Activated CD4-positive, alpha-beta memory T cell treated with anti-CD3 and anti-CD28 coated beads for 36 hours (primary cell): ENCODE measurements at places on chromosomes 7 and 10. TPM values are rescaled to one million over a fixed set of nuclear protein-coding genes. Genes with fewer than 3 reads are reported as not detected.

Gene HDAC9
- total RNA-seq, result 1.1 TPM

Gene CALCR
- not detected for total RNA-seq

Gene NYAP1
- total RNA-seq, result 0.17 TPM

Gene CDC14C
- not detected for total RNA-seq

Gene MOGAT3
- not detected for total RNA-seq

Gene MAP3K8
- total RNA-seq, result 36.5 TPM

Gene FOXI2
- not detected for total RNA-seq

Gene OGDHL
- 0.40 TPM for total RNA-seq

Gene IDI2
- total RNA-seq, result not detected

Gene SPDYE2
- total RNA-seq, result not detected

Gene PIK3CG
- 11.3 TPM for total RNA-seq

Gene CPXM2
- not detected for total RNA-seq

Gene NUTM2E
- 0.12 TPM for total RNA-seq

Gene METTL27
- total RNA-seq, result 2.3 TPM

Gene GPR22
- not detected for total RNA-seq

Gene SRGN
- 966 TPM for total RNA-seq

Gene FIGNL1
- total RNA-seq, result 49.0 TPM

Gene OR2A1
- total RNA-seq, result not detected

Gene SH3PXD2A
- 10.3 TPM for total RNA-seq

Gene TMEM140
- 10.0 TPM for total RNA-seq

Gene KLF14
- total RNA-seq, result not detected

Gene SORBS1
- 1.8 TPM for total RNA-seq

Gene CH25H
- not detected for total RNA-seq

Gene SLC25A40
- 47.9 TPM for total RNA-seq

Gene FAM107B
- total RNA-seq, result 138 TPM
